Prostate gland (tissue), 2 donors: ENCODE measurements at places on chromosomes 5 and 9. TPM values are rescaled to one million over a fixed set of nuclear protein-coding genes. Genes with fewer than 3 reads are reported as not detected.

NUTM2G gene
- total RNA-seq: not detected

KIF4B gene
- total RNA-seq: not detected

PCSK1 gene
- 0.14 TPM for total RNA-seq

DMRT3 gene
- 1.8 TPM for total RNA-seq

POLR3G gene
- 0.18 TPM for total RNA-seq

DDX4 gene
- 34.9 TPM for total RNA-seq

CCDC192 gene
- total RNA-seq: not detected

SH3RF2 gene
- 18.2 TPM for total RNA-seq

TMC1 gene
- 3.0 TPM for total RNA-seq

DNA sequence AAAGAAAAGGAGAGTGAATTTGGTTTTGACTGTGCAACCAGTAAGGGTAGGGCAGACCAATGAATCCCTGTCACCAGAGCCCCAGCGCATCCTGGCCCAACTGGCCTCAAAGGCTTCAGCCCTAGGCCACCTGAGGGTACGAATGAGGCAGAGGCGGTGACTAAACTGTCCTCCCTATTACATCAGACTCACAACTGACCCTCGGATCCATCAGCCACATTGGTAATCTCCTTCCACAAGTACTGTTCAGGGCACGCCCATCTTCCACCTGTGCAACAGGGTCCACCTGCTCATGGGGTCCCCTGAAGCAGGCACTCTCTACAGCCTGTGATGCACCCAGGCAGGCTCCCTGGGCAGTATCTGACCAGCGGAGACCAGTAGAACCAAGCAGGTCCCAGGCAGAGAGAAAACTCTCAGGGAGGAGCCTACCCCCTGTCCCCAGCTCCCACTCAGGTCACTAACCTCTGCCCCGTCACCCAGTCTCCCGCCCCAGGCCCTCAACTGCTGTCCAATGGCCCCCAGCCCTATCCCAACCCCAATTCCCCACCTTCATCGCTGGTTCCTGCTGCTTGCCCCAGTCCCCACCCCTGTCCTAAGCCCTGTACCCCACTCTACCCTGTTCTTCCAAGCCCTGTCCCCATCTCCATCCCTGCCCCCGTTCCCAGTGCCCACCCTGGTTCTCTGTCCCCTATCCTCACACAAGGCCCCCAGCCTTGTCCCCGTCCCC is 904 bp downstream of the EDF1 start:
- peaks cover 7% of the 10 kb centered on the region for H3K4me1 ChIP-seq
- no peak for DNase-seq
- H3K4me3 ChIP-seq: peak overlapping the region; percentile 99

DNA sequence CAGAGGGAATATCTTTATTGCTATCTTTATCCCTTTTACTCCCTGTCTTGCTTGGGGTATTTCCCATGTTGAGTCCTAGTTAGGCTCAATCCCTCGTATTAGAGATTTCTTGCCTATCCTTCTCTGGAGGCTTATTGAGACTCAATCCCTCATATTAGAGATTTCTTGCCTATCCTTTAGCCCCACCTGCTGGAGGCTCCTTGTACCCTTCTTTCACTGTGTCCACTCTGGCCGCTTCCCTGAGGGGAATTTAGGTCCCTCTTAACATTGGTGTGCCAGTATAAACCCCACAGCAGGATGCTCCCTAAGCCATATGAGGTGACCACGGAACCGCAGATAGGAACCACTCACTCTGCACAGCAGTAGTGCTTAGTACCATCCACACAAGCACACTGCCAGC is 110.7 kb upstream of the MAMDC2 start:
- no peak overlapping the region for H3K4me3 ChIP-seq
- no peak for DNase-seq
- H3K36me3 ChIP-seq: no peaks in the 10 kb centered on the region
- no peaks in the 10 kb centered on the region for H3K4me1 ChIP-seq
- no peaks in the 10 kb centered on the region for H3K27me3 ChIP-seq

DNA sequence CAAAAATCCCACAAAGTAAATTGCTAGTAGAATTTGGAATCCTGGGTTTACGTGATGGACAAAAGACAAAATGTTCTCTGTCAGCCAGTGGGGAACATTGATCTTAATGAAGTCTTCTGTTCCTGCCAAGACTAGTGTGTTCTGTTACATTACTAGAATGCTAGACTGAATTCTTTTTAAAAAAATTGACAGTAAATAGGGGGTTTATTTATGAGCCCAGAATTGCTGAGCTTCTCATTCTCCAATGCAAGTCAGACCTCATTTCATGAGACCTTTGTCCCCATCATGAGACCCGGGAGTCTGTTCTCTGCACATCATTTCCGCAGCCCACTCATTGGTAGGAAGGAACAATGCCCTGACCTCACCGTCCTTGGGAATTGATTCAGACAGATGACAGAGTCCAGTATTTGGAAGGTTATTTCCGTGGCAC is 173.8 kb upstream of the OTULINL start:
- peaks cover 6% of the 10 kb centered on the region for H3K36me3 ChIP-seq
- H3K4me1 ChIP-seq: no peaks in the 10 kb centered on the region
- no peak overlapping the region for H3K27ac ChIP-seq
- no peaks in the 10 kb centered on the region for H3K27me3 ChIP-seq

GRCh38 chr9:36592801-36593583 is 20.3 kb downstream of the MELK start:
- DNase-seq: no peak
- no peaks in the 10 kb centered on the region for H3K4me1 ChIP-seq
- H3K36me3 ChIP-seq: no peaks in the 10 kb centered on the region
- no peak overlapping the region for H3K27ac ChIP-seq
- no peaks in the 10 kb centered on the region for H3K27me3 ChIP-seq

GRCh38 chr9:35729700-35730485 is 2.1 kb downstream of the TLN1 start:
- H3K27me3 ChIP-seq: no peaks in the 10 kb centered on the region
- peaks cover under 1% of the 10 kb centered on the region for H3K36me3 ChIP-seq
- H3K4me1 ChIP-seq: peaks cover 27% of the 10 kb centered on the region
- peak overlapping the region; percentile 96 for H3K27ac ChIP-seq
- peak overlapping the region; percentile 91 for H3K4me3 ChIP-seq

GRCh38 chr5:34045023-34045422 is 2.0 kb upstream of the C1QTNF3 start:
- no peaks in the 10 kb centered on the region for H3K27me3 ChIP-seq
- no peak for DNase-seq
- H3K36me3 ChIP-seq: no peaks in the 10 kb centered on the region
- no peaks in the 10 kb centered on the region for H3K4me1 ChIP-seq
- no peak overlapping the region for H3K27ac ChIP-seq

GRCh38 chr5:132472431-132472830 is 18.1 kb downstream of the IRF1 start:
- no peaks in the 10 kb centered on the region for H3K4me1 ChIP-seq
- no peak overlapping the region for H3K4me3 ChIP-seq
- H3K27ac ChIP-seq: no peak overlapping the region
- H3K27me3 ChIP-seq: no peaks in the 10 kb centered on the region
- no peaks in the 10 kb centered on the region for H3K36me3 ChIP-seq

DNA sequence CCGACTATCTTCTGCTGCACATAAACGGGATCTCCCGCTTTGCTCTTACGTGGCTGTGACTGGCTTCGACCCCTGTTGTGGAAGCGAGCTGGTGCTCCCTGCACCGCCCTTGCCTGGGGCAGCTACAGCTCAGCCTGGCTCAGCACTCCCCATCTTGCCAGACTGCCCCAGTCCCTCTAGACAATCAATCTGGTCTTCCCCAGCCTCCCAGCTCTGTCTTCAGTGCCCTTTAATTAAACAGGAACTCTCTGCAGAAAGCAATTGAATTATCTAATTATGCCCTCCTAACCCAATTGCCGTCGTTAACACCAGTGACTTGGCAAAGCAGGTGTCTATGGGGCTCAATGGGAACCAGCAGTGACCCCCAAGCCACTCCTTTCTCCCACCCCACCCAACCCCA is 18.9 kb upstream of the NTNG2 start:
- peaks cover 1% of the 10 kb centered on the region for H3K27me3 ChIP-seq
- H3K36me3 ChIP-seq: no peaks in the 10 kb centered on the region
- H3K4me3 ChIP-seq: no peak overlapping the region

GRCh38 chr9:109417054-109417453 is 81.1 kb downstream of the PTPN3 start:
- H3K4me3 ChIP-seq: no peak overlapping the region
- peak; percentile 31 for DNase-seq
- H3K36me3 ChIP-seq: no peaks in the 10 kb centered on the region
- H3K27me3 ChIP-seq: no peaks in the 10 kb centered on the region
- H3K27ac ChIP-seq: peak overlapping the region; percentile 62

DNA sequence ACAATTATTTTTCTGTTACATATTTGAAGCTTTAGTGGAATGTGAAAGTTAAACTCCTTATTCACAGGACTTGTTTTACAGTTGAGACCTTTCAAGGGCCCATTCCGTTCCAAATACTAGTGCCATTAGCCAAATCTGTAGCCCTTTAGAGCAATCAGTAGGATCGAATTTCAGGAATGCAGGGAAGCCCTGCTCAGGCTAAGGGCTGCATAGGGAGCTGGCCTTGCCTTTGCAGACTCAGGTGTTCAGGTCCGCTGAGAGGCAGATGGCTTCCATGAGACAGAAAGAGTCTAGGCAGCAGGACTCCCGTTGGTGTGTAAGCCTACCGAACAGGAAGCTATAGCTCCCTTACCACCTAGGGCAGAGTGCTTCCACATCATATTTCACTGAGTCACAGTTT is 150.1 kb upstream of the SLC27A6 start:
- no peak overlapping the region for H3K4me3 ChIP-seq
- H3K4me1 ChIP-seq: no peaks in the 10 kb centered on the region
- H3K27me3 ChIP-seq: no peaks in the 10 kb centered on the region

GRCh38 chr5:36657563-36657995 is 51.2 kb downstream of the SLC1A3 start:
- H3K4me1 ChIP-seq: no peaks in the 10 kb centered on the region
- H3K27me3 ChIP-seq: no peaks in the 10 kb centered on the region
- no peaks in the 10 kb centered on the region for H3K36me3 ChIP-seq
- DNase-seq: peak; percentile 86

GRCh38 chr5:145158730-145159129 is 676.4 kb downstream of the PRELID2 start:
- no peak overlapping the region for H3K4me3 ChIP-seq
- no peak for DNase-seq
- no peak overlapping the region for H3K27ac ChIP-seq
- no peaks in the 10 kb centered on the region for H3K27me3 ChIP-seq

DNA sequence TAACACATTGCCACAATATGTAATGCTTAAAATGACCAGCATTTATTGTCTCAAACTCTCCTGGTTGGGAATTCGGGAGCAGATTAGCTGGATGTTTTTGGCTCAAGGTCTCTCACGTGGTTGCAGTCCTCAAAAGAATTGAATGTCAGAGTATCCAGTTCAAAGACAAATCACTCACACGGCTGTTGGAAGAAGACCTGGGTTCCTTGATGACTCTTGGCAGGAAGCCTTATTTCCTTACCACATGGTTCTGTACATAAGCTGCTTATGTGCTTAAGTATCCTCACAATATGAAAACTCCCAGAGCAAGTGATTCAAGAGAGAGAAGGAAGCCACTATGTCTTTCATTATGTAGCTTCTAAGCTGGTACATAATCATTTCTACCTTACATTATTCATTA is 230.3 kb upstream of the PTPRD start:
- no peaks in the 10 kb centered on the region for H3K36me3 ChIP-seq
- no peaks in the 10 kb centered on the region for H3K27me3 ChIP-seq
- no peak for DNase-seq
- no peak overlapping the region for H3K4me3 ChIP-seq

DNA sequence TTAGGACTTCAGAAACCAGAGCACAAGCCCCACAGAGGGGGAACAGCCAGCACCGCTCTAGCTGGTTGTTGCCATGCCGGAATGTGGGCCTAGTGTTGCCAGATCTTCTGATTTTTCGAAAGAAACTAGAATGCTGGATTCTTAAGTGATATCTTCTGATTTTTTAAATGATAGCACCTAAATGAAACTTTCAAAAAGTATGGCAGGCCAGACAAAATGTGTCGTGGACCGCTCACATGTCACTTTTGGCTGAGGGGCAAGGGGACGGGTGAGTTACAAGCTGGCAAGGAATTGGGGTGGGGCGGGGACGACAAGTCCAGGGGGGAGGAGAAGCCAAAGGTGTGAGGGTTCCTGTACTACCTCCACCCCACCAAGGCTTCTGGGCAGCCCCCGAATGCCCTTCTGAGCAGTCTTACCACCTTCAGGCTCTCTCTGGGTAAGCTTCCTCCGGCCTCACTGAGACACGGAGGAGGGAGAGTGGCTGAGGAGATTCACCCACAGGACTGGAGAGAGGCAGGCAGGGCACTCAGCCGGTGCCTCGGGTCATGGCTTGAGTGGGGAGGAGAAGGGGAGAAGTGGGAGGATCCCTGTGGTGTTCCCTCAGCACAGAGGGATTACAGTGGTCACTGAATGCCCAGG is 10.3 kb downstream of the B4GALT7 start:
- DNase-seq: no peak
- no peaks in the 10 kb centered on the region for H3K4me1 ChIP-seq
- no peak overlapping the region for H3K4me3 ChIP-seq
- no peak overlapping the region for H3K27ac ChIP-seq
- H3K27me3 ChIP-seq: no peaks in the 10 kb centered on the region

DNA sequence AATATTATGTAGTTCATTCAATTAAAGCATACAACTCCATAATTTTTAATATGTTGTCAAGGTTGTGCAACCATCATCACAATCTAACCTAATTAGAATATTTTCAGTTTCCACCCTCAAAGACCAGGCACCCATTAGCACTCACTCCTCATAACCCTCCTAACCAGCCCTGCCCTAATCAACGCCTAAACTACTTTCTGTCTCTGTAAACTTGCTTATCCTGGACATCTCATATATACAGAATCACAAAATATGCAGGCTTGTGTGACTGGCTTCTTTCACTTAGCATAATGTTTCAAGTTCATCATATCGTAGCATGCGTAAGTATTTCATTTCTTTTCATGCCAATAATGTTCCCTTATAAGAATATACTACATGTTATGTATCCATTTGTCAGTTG is 134.8 kb upstream of the NFIL3 start:
- H3K27me3 ChIP-seq: no peaks in the 10 kb centered on the region
- H3K4me3 ChIP-seq: no peak overlapping the region
- no peak for DNase-seq
- no peaks in the 10 kb centered on the region for H3K4me1 ChIP-seq

DNA sequence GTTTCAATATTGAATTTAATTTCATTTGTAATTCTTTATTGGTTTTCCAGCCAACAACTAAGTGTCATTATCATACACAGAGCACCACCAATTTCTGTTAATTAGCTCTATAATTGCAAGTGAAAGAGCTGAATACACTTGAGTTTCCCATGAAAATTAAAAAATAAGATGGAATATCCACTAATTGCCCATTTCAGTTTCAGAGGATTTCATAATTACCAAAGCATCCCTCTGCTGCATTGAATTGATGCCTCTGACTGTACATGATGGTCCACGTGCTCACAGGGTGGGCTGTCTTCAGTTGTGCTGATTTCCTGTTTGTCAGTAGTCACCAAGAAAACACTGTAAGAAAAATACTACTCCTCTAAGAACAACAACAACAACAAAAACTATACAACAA is 163.8 kb downstream of the CHSY3 start:
- no peak overlapping the region for H3K4me3 ChIP-seq
- H3K4me1 ChIP-seq: no peaks in the 10 kb centered on the region
- H3K27me3 ChIP-seq: no peaks in the 10 kb centered on the region
- no peak overlapping the region for H3K27ac ChIP-seq
- no peaks in the 10 kb centered on the region for H3K36me3 ChIP-seq
